ENCODE measurements at places on chromosomes 6 and 20.

DNA sequence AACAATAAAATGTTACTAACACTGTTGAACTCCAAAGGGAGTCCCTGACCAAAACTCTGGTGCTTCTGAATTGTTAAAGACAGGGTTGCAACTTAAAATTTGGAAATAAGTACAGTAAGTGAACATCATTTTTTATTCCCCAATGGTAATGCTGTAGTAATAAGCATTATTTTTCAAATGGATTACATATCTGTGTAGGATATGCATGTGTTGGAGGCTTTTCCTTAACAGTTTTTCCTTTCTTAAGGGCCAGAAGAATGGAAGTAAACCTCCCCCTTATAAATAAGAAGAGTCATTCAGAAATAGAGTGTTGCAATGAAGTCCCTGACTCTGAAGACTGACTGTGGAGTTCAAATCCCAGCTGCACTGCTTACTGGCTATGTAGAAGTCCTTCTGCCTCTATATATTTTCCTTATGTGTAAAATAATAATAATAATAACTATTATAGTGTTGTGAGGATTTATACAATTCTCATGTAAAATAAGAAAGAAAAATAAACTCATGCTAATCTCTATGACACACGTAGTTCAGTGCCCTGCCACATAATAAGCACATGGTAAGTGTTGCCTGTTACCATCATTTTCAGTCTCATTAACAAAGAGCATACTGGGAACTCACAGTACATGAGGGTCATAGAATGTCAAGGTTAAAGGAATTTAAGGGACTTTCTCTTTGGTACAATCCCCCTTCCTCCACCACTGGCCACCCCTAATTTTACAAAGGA is 129.8 kb upstream of the SMLR1 start:
- no peak for DNase-seq

DNA sequence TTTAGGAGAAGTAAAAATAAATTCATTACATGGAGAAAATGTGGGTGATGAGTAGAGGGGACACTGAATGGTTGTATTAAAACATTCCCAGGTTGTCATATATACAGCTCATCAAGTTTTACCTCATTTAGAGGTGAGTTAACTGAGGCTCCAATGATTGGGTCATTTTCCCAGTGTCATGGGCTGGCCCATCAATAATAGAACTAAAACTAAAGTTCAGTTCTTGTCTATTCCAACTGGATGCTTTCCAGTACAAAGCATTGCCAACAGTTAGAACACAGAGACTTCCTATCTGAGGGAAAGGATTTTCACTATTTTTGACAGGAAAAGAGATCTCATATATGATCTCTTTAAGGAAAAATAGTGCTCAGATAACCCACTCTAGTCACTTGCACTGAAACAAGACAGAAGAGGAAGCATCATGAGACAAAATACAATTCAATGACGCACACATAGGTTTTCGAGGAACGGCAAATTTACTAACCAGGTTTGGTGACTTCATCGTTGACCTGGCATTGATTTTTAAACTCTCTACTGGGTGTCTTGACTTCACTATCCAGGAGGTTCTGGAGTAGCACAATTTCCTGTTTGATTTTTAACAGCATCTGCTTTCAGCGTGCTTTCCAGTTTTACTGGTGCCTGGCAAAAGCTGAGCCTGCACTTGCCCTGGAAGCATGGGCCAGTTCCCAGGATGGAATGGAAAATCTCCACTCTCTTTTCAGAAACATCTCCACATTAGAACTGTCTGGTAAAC is 195.5 kb upstream of the FBXL4 start:
- DNase-seq: no peak

- DNase-seq: no peak
Measured at GRCh38 chr6:53361549-53362031, 12.8 kb upstream of the ELOVL5 start.

GRCh38 chr6:7899101-7899888 is 11.3 kb downstream of the TXNDC5 start:
- DNase-seq: no peak

DNA sequence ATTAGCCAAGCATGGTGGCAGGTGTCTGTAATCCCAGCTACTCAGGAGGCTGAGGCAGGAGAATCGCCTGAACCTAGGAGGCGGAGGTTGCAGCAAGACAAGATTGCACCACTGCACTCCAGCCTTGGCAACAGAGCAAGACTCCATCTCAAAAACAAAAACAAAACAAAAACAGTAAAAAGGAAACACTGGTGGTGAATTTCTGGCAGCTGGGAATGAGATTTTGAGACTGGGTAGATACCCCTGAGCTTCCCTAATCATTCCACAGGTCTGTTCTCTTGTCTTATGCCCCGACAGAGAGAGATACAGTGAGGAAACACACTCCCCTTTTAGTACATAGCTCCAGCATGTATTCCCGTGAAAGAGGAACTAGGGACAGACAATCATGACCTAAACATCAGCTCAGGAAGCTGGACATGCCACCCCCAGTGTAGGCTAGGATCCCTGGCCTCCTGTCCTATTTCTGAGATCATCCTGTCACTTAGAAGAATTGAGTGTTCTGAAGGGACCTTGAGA is 9.6 kb downstream of the MAN1A1 start:
- no peak for DNase-seq

- no peak for DNase-seq
Measured at GRCh38 chr20:24676978-24677370, 207.5 kb downstream of the SYNDIG1 start.

DNA sequence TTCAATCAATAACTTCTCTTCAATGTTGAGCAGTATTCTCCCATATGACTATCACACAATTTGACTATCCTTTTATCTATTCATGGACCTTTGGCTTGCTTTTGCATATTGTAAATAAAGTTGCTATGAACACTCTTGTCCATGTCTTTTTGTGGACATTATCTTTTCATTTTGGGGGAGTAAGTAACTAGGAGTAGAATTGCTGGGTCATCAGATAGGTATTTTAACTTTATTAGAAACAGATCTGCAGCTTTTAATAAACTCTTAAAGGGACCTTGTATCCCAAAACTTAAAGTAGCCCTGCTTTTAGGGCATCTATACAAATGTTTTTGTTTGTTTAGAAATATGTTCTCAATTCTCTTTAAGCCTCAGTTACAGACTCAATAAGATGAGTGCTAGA is 614.2 kb upstream of the CITED2 start:
- no peak for DNase-seq

GRCh38 chr20:43537921-43538877 is 20.6 kb upstream of the SGK2 start:
- peak; percentile 76 for DNase-seq

GRCh38 chr6:108203189-108204112 is 37.6 kb downstream of the NR2E1 start:
- DNase-seq: no peak

GRCh38 chr20:14631011-14631410 is 293.6 kb upstream of the FLRT3 start:
- no peak for DNase-seq

- no peak for DNase-seq
Measured at GRCh38 chr20:24870881-24871280, 78.2 kb upstream of the CST7 start.

- DNase-seq: no peak
Measured at GRCh38 chr20:59137532-59137931, 26.1 kb upstream of the ZNF831 start.

GRCh38 chr6:40196135-40196518 is 261.9 kb upstream of the MOCS1 start:
- no peak for DNase-seq

DNA sequence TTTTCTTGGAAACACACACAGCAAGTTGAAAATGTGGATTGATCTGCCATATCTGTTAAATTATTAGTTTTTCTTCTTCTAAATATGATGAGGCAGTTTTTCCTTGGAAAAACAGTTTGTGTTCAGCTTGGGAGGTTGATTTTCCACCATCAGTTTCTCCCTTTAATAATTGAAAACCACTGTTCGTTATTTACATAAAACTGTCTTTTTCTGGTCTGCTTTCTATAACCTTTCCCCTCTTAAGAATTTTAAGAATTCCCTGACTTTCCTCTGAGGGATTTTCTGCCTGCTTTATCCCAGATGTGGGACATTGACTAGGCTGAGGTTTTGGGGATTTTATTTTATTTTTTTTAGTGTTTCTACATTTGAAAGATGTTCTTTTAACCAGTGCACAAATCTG is 27.2 kb downstream of the DSE start:
- DNase-seq: no peak

DNA sequence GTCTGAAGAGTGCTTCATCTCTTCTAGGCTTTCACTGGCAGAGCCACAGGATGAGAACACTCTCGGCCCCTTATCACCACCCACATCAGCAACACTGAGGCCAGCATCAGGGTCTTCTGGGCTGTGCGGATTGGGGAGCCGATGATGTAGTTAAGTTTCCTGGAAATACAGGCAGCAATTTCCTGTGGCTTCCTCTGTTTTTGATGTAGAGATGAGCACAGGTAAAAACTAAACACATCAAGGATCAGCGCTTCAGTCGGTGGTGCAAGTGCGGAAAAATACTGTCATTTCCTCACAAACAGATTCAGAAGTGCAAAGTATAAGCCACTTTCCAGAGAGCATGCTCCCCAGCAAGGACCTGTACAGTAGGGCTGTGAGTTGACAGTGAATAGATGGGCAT is 62.6 kb downstream of the BACH2 start:
- DNase-seq: no peak

DNA sequence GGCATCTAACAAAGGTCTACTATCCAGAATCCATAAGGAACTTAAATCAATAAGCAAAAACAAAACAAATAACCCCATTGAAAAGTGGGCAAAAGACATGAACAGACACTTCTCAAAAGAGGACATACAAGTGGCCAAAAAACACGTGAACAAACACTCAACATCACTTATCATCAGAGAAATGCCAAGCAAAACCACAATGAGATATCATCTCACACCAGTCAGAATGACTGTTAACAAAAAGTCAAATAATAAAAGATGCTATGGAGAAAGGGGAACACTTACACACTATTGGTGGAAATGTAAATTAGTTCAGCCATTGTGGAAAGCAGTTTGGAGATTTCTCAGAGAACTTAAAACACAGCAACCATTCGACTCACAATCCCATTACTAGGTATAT is 19.4 kb upstream of the VNN1 start:
- DNase-seq: no peak

- no peak for DNase-seq
Measured at GRCh38 chr6:122136386-122136785, 263.1 kb upstream of the HSF2 start.

GRCh38 chr6:144493035-144493910 is 208.1 kb downstream of the UTRN start:
- DNase-seq: no peak

DNA sequence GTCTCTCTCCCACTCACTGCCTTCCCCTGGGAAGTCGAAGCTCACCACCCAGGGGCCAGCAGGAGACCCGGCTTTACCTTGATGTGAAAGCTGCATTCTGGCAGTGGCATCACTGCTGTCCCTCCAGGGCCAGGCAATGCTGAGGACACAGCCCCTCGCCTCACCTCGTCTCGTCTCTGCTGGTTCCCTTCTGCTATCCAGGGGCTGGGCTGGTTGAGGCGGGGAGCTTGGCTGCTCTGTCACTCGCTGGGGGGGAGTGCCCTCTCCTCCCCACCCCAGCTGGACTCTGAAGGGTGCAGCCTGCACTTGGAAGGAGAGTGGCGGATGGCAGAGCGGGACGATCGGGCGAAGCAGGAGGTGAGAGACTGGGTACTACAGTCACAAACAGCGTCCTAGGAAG is 12.7 kb upstream of the DSN1 start:
- DNase-seq: no peak

DNA sequence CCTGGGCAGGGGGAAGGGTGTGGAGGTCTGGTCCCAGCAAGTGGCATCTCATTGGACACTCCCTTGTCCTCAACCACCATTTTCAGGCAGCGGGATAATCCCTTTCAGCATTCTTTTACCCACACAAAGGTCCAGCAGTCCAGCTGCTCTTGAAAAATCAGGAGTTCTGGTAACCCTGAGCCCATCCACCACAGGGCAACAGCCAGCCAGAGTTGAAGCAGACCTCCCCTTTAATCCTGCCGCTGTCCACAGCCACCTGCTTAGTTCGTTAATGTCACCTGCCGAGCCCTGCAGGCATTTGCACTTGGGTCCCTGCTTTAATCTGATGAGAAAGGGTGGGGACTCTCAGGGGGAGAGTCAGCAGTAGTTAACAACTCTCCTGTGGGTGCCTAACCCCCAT is 11.1 kb downstream of the TMEM74B start:
- no peak for DNase-seq

GRCh38 chr6:38504996-38505395 is 134.7 kb downstream of the BTBD9 start:
- no peak for DNase-seq

DNA sequence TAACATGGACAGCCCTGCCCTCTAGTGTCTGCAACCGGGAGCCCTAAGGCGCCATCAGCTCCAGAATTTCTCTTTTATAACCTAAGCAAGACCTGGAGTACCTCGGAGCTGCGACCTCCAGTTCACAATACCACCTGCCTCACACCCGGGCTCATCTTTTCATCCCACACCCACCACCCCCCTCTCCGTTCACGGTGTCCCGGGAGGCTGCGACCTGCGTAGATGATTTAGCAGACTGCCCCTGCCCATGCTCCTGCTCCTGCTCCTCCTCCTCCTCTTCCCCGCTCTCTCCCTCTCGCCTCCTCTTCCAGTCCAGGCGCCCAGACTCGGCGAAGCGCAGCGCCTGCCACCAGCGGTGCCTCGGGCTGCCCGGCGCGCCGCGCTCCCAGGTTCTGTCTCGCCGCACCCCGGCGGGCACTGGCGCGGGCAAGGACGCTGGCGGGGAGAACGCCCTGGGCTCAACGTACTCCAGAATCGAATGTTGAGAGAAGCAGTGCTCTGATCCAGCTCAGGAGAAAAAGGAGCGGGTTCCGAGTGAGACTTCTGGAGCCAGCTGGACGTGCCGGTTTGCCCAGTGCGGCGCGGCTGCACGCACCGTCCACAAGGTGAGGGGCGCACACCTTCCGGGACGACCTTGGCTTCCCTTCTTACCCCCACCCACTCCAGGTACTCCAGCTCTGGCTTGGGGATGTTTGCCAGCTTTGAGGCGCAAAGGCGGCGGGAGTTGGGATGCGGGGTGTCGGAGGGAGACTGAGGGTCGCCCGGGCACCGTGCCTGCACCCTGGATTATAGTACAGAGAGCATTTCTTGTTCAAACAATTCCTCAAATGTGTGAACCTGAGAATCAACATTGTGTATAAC is at the start of gene HTR1E:
Gene HTR1E, plus strand, starts transcription at position 310 of the 861 bp plus-strand sequence. CDS start 77,807 bp downstream, outside the sequence.
- DNase-seq: peak; percentile 78

- no peak for DNase-seq
Measured at GRCh38 chr6:148109732-148110131, 232.9 kb upstream of the SASH1 start.

GRCh38 chr6:34867484-34867883 is 20.4 kb downstream of the TAF11 start:
- DNase-seq: no peak

DNA sequence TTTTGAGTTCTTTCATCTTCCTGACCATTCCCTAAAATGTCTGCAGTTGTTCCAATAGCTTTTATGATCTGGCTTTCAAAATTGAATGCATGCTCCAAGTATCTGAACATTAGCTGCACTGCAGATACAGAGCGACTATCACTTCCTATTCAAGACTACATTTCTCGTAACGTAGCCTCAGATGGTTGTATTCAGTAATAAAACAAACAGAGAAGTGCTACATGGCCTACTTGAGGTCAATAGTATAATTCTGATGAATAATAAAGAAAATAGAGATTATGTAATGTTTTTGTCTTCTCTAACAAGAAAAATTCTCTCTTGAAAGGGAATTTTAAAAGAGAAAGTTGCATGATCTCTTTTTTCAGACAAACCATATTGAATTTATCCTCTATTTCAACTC is 333.9 kb upstream of the IRAK1BP1 start:
- DNase-seq: no peak

GRCh38 chr20:50692552-50692933 is 1.2 kb upstream of the RIPOR3 start:
- no peak for DNase-seq

GRCh38 chr6:22779062-22779461 is 209.7 kb downstream of the HDGFL1 start:
- no peak for DNase-seq

Data from endothelial cell (in vitro differentiated cells).